Pulmonary artery endothelial cell (primary cell): ENCODE measurements at places on chromosomes 6 and 20.

DNA sequence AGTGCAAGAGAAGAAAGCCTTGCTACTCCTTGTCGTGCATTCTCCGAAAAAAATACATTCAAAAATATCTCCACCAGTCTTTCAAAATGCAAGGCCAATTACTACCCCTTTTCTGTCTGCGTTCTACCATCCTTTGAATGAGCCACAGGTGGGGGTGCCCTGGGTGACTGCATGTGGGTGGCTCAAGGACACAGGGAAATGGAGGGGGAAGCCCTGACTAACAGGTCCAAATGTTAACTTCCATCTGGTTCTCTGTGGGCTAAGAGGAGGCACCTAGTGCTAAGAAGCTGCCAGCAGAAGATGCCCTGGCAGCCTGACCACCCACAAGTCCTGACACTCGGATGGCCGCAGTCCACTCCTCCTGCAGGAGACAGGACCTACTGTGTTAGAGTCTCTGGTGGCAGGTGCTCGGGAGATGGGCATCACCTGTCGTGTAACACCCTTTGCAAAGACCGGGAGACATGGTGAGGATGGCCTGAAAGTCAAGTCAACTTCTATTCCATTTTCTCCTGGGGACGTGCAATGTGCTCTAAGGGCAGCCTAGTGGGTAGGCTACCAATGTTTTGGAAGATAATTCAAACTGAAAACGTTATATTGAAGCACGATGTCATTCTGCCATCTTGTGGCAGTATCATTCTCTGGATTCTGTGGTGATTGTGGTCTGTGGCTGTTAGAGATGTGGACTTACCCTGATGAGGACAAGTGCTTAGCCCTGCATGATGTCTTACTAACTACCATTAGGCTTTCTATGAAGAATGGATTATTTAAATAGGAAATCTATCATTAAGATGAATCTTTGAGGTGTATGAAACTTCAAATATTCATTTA is 27.4 kb upstream of the IGF2R start:
- DNase-seq, result no peak

DNA sequence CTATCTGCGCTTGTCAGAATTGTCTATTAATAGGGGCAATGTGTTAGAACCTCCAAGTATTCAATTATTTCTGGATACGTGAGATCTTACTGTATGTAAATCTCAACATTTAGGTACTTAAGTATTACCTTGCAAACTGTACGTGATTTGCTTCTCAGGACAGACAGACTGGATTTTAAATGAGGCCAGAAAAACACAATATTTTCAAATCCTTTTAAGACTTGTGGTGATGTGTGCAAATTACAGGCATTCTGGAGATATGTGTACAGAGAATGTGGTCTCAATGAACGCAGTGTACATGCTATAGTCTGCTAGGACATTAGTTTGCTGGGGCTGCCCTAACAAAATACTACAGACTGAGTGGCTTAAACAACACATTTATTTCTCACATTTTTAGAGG is 16.9 kb downstream of the CCR6 start:
- DNase-seq, result no peak

- peak; percentile 13 for DNase-seq
Measured at GRCh38 chr6:56230976-56231566, 16.3 kb downstream of the COL21A1 start.

DNA sequence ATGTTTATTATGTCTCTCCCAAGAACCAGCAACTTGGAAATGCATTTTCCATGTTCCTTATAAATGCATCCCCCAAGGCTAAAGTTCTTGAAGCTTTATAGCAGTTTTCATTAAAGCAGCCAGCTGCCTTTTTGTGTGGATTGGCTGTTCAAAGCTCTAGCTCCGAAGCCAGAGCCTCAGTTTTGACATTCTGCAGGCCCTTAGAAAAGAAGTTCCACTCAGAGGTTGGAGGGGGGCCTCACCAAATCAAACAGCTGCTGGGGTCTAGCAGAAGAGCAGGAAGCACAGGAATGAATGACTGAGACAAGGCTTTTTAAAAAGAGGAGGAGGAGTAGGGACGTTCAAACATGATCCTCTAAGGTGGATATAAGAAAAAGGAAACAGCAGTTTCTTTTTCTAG is 4.2 kb upstream of the POU3F2 start:
- no peak for DNase-seq

DNA sequence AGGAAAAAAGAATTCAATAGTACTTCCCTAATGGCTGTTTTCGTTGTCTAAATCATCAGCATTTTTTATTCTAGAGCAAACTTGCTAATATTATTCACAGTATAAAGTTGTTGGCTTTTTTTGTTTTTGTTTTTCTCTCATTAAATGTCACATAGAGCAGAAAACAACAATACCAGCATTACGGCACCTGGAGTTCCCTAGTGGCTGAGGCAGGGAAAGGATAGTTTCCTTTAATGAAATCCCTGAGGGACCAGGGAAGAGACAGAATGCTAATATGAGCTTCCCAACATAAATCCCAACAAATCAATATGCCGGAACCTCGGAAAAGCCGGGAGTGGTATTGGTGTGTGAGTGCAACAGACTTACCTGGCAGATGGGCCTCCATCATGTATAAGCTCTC is 235.2 kb upstream of the ASCC3 start:
- no peak for DNase-seq

- no peak for DNase-seq
Measured at GRCh38 chr6:6602262-6602661, 13.7 kb downstream of the LY86 start.

DNA sequence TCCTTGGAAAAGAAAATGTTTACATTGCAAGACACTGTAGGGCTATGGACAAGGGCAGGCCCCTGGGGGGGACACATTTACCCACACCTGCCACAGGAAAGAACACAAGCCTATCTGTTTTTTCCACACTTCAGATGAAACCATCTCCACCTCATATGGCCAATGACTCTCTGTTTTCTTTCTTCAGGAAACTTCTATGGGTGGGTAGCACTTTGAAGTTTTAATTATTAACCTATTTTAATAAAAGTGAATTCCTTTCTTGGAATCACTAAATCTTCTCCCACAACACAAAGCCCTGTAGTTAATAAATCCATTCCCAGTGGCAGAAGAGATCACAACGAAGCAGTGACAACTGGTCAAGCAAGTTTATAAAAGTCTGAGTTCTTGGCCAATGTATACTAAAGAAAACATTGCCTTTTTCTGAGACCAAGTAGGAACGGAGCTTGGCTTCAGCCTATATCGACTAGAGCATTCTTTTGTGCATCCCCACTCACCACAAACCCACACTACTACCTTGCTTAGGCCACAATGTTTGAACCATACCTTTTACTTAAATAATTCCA is 125.1 kb upstream of the CARMIL1 start:
- DNase-seq, result no peak

- DNase-seq, result no peak
Measured at GRCh38 chr20:31440012-31440659, at the start of gene DEFB123. DEFB123 (plus strand) TSS chr20:31440632; CDS start chr20:31440699, 67 bp downstream.

DNA sequence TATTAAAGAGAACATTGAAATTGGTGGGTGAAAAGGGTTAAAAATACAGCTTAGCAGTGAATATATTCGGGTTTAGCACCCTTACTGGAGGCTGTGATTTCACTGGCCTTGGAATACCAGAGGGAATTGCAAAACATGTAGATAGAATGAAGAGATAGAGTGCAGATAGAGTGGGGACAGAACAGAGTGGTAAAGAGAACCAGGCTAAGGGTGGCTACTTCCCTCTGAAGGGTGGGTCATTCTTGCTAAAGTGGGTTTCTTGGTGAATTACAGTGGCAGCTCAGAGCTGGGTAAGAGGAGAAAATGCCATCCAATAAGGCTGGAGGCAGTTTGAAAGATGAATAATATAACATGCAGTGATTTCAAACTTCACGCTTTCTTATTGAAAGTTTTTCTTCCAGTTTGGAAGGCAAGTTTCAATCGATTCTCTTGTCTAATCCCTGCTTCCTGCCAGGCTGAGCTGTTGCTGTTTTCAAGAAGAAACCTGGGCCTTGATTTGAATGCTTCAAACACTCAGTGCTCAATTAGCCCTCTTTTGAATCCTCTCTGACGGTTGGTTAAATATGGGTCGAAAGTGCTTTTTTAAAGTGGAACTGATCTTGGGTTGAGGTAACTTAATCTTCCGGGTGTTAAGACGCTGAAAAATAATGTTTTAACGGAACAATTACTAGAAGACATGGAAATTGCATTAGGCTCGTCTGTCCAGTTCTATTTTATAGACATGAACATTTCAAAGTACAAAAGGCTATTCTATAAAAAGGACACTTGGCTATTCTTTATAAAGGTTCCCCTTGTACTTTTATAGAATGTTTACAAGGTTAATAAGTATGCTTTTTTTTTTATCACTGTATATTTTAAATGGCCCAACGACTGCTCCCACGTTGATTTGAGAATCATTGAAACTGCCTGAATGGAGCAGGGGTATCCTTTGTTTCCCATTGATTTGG is 203.3 kb downstream of the BCAS1 start:
- DNase-seq, result no peak

DNA sequence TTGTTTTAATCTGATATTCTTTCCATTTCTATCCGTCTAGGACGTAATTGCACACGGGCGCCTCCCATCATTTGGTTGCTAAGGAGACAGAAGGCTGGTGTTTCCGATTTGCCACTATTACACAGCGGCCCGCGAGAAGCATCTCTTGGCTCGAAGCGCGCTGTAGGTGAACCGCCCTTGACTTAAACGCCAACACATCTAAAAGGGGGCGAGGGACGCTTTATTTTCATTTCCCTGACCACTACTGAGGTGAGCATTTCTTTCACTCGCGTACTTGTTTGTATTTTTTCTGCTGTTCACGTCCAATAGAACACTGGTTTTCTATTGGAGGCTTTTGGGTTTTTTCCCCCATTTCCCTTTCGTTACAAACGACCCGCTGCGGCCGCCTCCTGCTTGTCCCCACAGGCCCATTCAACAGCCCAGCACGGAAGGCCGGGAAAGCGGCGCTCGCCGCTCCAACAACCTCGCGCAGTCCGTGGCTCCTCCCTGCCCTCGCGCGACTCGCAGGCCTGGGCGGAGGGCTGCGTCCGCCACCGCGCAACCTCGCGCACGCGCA is 505 bp upstream of the WRNIP1 start:
- DNase-seq, result peak; percentile 41

DNA sequence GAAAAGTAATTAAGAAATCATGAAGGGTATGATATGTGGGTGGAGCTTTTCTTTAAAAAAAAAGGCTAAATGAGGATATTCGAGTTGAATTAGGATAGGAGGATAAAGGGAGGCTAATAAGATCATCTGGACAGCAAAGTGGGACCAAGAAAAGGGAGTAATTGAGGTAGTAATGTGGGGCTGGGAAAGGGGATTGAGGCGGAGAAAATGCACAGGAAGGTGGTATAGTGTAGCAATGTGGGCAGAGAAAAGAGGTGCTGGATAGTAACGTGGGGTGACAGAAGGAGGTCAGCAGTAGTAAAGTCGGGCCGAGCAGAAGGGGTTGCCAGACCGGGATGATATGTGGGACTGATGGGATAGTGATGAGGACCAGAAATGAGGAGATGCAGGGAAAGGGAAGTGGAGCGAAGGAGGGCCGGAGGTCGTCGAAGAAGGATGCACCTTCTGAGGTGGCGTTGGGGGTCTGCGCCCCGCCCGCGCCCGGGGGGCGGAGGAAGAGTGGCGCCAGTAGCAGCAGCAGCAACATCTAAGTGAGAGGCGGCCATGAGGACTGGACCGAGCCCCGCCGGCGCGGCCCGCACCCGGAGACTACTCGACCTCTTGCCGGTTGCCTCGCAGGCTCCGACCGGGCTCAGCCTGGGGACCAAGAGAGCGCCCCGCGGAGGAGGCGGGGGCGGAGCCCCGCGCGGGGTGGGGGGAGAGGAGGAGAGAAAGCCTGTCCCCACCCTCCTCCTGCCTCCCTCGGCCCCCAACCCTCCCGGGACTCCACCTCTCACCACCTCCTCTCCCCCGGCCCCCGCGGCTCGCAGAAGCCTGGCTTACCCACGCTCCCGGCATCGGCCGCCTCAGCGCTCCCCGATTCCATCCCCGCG is 887 bp downstream of the GABBR1 start:
- no peak for DNase-seq
